ENCODE measurements at places on chromosomes 16 and 17. TPM values are rescaled to one million over a fixed set of nuclear protein-coding genes. Genes with fewer than 3 reads are reported as not detected.

KSR1 gene
- total RNA-seq: 30.8 TPM

PRR35 gene
- not detected for total RNA-seq

NPIPB9 gene
- total RNA-seq: 0.72 TPM

GLTPD2 gene
- total RNA-seq: not detected

ITGA2B gene
- 0.30 TPM for total RNA-seq

Measured in smooth muscle cell of the pulmonary artery (primary cell).